ENCODE measurements at places on chromosomes 3 and 15. TPM values are rescaled to one million over a fixed set of nuclear protein-coding genes. Genes with fewer than 3 reads are reported as not detected.
A peak's percentile ranks its signal among the peaks of the same experiment; 100 is the strongest.

GRCh38 chr3:142117056-142117851 is 32.1 kb downstream of the TFDP2 start:
- H3K27ac ChIP-seq = no peak overlapping the region
- DNase-seq = peak; percentile 3
- H3K4me1 ChIP-seq = no peaks in the 10 kb centered on the region
- H3K36me3 ChIP-seq = no peaks in the 10 kb centered on the region
- H3K27me3 ChIP-seq = no peaks in the 10 kb centered on the region

PARP9 gene
- 29.2 TPM for total RNA-seq

DNA sequence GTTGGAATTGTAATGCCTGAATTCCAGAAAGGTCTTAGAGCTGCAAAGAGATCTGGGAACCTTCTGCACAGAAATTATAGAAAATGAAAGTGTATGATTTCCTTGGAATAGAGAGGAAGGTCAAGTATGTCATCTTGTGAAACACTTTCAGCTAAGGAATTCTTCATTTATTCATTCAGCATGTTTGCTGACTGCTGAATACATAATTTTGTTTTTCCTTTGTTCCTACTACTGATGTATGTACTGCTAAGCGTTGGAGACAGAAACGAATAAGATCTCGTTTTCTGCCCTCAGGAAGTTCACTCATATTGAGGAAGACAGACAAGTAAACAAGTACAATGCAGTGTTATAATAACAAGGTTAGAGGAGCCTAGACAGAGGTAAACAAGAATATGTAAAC is 14.3 kb upstream of the IL20RB start:
- no peak for DNase-seq
- no peak overlapping the region for H3K27ac ChIP-seq
- H3K4me1 ChIP-seq = peaks cover 8% of the 10 kb centered on the region
- no peaks in the 10 kb centered on the region for H3K27me3 ChIP-seq
- H3K4me3 ChIP-seq = no peak overlapping the region
- H3K36me3 ChIP-seq = peaks cover 7% of the 10 kb centered on the region

CYP19A1 gene
- total RNA-seq = 2.2 TPM

CHRNB4 gene
- not detected for total RNA-seq

All from osteoblast (primary cell).